ENCODE measurements at places on chromosomes 13 and 19.

- no peak for DNase-seq
Observed at GRCh38 chr19:850221-850978, 1.7 kb upstream of the ELANE start.

DNA sequence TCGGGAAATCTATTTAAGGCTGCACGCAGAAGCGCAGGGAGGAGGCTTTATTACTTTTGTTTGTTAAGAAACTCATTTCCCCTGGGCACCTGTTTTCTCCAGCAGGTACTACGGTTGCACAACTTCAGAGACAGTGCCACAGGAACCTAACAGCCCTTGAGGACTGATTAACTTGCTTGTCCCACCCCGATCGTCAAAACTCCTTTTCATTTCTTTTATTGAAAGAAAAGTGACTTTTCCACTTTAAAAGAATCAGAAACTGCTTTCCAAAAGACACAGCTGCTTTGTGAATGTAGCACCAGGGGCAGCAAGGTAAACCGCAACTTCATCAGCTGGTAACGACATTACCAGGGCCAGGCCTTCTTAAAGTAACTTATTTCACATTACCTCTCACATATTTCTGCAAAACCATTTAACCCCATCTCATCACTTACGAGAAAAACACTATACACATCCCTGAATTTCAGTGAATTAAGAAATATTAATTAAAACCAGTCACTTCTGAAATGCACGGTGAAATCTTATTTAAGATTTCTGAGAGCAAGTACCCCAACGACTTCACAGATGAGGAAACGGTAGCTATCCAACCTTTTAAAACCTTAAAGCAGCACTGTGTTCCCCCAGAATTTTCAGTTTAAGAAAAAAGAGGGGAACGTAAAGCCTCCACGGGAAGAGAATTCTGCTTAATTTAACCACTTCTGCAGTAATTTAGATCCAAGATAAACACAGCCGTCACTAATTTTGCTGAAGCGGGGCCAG is 1.4 kb downstream of the ANKRD10 start:
- DNase-seq = no peak

- no peak for DNase-seq
Observed at GRCh38 chr13:23644527-23645138, 74.4 kb downstream of the TNFRSF19 start.

DNA sequence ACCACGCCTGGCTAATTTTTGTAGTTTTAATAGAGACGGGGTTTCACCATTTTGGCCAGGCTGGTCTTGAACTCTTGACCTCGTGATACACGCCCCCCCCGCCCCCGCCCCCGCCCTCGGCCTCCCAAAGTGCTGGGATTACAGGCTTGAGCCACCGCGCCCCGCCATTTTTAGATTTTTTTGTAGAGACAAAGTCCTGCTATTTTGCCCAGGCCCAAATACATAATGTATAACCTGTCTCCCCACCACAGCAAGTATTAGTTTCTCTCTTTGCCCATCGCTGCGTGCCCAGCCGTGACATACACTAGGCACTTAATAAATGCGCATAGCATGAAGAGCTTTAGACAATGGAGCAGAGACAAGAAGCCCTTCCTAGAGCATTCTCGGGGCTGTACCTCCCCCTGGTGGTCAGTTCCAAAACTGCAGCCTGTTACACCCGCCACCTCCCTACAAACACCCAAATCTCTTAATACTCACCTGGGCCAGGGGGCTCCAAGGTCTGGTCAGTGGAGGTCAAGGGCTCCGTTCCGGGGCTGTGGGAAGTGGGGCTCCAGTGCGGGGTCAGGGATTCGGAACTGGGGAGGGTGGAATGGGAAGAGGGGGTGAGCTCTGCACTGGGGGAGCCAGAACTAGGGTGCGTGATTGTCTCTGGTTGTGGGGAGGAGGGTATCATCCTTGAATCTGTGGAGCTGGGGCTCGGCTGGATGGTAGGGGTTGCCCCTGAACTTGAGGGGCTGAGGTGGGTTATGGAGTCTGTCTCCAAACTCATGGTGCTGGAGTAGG is 22.5 kb downstream of the IQCN start:
- DNase-seq = peak; percentile 77

DNA sequence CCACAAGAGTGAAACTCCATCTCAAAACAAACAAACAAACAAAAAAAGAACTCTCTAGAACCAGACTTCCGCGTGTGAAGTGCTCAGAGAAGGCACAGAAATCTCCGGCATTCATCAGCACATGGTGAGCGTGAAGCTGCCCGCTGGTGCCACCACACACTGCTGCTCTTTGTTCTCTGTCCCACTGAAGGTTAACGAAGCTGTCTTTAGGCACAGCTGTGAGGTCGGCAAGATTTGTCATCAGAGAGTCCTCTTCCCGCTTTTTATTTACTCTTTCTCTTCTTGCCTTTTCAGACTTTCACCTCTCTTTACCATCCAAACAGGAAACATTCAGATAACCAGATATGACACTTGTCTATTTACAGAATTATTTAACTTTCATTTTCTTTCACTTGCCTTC is 115.2 kb upstream of the ARGLU1 start:
- DNase-seq = no peak

DNA sequence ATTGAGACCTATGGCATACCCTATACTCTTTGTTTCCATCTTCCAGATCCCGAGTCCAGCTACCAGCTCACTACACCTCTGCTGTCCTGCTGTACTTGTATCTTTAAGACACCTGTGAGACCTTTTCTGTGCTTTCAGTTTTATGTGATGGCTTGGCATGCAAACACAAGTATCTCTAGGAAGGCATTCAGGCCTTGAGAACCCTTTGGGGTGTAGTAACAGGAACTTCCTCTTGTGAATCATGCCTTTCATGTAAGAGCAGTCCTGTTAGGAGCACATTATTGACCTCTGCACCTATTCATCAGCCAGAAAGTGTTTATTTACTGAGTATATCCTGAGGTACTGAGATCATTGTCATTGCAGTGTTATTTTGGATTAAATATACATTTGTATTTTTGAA is 87.0 kb upstream of the HTR2A start:
- no peak for DNase-seq

- no peak for DNase-seq
Observed at GRCh38 chr13:47502166-47502565, 498.9 kb downstream of the SUCLA2 start.

DNA sequence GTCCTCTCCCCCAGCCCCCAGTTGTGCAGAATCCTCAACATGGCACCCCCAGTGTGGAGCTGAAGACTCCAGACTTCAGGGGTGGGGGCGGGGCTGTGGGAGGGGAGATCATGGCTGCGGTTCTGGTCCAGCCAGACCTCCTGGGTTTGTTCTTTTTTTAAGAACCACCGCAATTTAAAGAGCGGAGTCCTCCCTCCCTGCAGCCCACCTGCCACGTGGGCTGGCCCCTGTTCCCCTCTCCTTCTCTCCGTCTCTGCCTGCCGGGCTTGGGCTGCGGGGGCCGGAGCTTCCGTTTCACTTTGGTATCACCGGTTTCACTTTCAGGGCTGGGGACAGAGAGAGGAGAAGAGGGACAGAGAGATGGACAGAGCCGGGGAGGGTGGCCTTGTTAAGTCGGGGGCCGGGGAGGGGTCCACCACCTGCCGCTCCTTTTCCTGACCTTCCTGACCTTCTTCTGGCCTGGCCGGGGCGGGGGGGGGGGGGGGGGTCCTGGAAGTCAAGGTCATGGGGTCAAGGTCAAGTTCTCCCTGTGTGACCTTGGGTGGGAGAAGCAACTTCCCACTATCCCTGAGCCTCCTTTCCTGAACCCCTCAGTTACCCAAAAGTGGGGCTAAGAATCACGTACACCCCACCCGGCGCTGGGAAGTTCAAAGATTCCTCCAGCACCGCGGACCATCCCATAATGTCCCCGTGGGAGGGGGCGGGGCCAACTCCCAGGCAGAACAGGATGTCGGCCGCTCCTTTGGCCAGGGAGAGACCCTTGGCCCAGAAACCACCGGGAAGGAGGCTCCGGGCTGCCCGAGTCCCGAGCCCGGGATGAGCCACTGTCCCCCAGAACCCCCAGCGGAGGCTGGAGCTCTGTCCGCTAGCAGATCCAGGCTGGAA is 11.3 kb upstream of the ZBTB7A start:
- no peak for DNase-seq

- no peak for DNase-seq
Observed at GRCh38 chr13:30720172-30720869, 15.0 kb upstream of the ALOX5AP start.

GRCh38 chr13:29452773-29453616 is 142.5 kb downstream of the SLC7A1 start:
- no peak for DNase-seq

DNA sequence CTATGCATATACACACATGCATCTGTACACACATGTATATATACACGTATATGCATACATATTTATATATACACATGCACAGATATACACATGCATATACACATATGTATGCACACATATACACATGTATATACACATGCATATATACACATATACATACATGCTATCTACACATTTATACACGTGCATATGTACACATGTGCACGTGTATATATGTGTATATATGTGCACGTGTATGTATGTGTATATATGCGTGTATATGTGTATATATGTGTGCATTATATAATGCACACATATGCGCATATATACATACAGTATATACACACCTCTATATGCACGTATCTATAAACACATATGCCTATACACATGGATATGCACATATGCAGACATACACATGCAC is 17.8 kb downstream of the ARHGEF7 start:
- DNase-seq = no peak

- DNase-seq = no peak
Observed at GRCh38 chr13:108629181-108629752, at the start of gene MYO16. Gene MYO16 (plus strand): TSS chr13:108629611. CDS start chr13:108629845, 234 bp downstream.

- no peak for DNase-seq
Observed at GRCh38 chr19:37470216-37470615, 1.1 kb downstream of the ZNF570 start.

- no peak for DNase-seq
Observed at GRCh38 chr13:73492811-73493210, 434.0 kb downstream of the KLF5 start.

- no peak for DNase-seq
Observed at GRCh38 chr13:111460548-111461444, 140.4 kb downstream of the TEX29 start.

- DNase-seq = no peak
Observed at GRCh38 chr19:3151563-3152418, 16.0 kb downstream of the GNA15 start.

GRCh38 chr19:43362179-43362578 is 8.7 kb downstream of the CD177 start:
- no peak for DNase-seq

DNA sequence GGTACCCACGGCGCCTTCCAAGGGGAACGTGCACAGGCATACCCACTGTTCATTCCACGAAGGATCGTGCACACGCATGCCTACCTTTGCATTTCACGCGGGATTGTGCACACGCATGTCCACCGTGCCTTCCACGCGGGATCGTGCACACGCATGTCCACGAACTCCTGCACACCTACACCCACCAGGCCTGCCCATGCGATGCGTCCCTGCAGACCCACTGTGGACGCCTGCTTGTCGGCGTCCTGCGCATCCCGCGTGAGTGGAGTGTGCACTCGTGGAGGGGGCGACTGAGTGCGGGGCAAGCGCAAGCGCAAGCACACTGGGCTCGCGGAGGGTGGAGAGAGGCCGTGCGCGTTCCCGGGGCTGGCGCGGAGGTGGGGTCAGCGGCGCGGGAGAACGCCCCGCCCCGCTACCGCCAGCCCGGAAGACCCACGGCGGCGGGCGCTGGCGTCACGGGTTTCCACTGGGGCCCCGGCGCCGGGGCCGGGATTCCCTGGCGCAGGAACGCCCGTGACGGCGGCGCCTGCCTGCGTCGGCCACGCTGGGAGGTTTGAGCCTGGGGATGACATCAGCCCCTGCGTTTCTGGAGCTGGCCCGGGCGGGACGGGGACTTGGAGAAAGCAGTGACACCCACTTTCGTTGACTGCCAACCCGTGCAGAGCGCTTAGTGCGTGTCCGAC is 18.7 kb downstream of the GADD45B start:
- no peak for DNase-seq

DNA sequence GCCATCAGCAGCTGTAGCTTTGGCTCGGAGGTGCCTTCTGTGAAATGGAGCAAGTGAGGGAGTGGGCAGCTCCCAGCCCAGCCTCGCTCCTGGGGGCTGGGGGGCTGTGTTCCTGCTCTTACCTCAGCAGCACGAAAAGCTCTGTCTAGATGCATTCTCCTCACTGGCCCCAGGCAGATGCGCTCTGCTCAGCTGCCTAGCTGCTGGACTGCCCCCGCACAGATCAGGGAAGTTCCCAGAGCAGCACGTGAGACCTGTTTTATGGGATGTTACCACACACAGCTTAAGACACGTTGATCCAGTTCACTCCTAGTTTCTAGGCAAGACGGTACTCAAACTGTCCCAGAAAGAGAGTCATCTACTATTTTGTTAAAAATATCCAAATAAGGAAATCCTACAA is 13.6 kb downstream of the LCP1 start:
- peak; percentile 47 for DNase-seq

GRCh38 chr13:50742353-50742752 is 101.1 kb downstream of the DLEU7 start:
- DNase-seq = no peak

- no peak for DNase-seq
Observed at GRCh38 chr19:3404324-3405260, 38.2 kb downstream of the NFIC start.

DNA sequence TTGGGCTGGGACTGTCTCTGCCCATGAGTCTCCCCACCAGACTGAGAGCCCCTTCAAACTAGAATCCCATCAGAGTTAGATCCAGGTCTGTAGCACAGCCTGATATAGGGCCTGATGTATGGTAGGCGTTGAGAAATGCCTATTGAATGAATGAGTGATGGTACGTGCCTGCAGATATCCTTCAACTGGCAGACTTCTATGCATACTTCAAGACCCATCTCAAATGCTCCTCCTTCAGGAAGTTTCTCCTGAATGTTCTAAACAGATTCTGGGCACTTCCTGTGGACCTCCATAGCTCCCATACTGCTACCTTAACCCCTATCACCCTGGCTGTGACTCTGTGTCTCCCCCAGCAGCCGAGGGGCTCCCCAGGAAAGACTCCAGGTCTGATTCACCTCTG is 48.2 kb downstream of the KCNC3 start:
- DNase-seq = no peak

GRCh38 chr13:114124431-114124830 is 8.0 kb downstream of the RASA3 start:
- DNase-seq = no peak

DNA sequence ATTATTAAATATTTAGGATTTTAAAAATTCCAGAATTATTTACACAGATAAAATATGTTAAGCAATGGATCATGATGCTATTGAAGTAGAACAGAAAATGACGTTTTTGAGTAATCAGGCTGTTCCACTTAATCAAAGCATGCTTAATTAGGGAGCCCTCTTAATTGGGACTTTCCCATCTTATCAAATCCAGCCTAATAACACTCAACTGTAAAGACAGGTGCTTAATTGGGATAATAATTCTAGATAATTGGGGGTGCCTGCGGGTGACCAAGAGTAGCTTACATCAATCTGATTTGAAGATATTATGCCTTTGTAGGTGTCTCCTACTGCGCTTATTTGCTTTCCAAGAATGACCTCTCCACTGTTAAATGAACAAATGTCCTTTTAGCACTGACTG is 742.2 kb upstream of the SLITRK6 start:
- DNase-seq = no peak

GRCh38 chr19:44657211-44657921 is 13.7 kb downstream of the PVR start:
- peak; percentile 49 for DNase-seq

All from activated CD4-positive, alpha-beta T cell treated with anti-CD3 and anti-CD28 coated beads, Interleukin-2, amount 50 U/mL, for 24 hours (primary cell).